T47D (cell line): ENCODE measurements at places on chromosomes 11 and 22.

DNA sequence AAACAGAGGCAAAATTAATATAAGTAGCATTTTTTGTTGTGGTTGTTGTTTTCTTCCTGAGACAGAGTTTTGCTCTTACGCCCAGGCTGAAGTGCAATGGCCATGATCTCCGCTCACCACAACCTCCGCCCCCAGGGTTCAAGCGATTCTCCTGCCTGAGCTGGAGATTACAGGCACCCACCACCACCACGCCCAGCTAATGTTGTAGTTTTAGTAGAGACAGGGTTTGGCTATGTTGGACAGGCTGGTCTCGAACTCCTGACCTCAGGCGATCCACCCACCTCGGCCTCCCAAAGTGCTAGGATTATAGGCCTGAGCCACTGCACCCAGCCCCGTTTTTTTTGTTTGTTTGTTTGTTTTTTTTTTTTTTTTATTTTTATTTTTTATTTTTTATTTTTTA lies 64.5 kb downstream of the MCHR1 start:
- DNase-seq = no peak

- no peak for DNase-seq
Measured at GRCh38 chr22:43098356-43098755, 9.2 kb upstream of the TTLL1 start.

- DNase-seq = no peak
Measured at GRCh38 chr11:34970033-34970432, 53.6 kb downstream of the PDHX start.

DNA sequence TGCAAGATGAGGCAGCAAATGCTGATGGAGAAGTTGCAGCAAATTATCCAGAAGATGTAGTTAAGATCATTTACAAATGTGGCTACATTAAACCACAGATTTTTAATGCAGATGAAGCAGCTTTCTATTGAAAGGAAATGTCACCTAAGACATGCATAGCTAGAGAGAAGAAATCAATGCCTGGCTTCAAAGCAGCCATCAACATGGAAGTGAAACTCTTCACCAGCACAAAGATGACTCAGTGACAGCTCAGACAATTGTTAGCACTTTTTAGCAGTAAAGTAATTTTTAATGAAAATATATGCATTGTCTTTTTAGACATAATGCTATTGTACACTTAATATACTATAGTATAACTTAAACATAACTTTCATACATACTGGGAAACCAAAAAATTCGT lies 71.4 kb downstream of the FANCF start:
- no peak for DNase-seq

DNA sequence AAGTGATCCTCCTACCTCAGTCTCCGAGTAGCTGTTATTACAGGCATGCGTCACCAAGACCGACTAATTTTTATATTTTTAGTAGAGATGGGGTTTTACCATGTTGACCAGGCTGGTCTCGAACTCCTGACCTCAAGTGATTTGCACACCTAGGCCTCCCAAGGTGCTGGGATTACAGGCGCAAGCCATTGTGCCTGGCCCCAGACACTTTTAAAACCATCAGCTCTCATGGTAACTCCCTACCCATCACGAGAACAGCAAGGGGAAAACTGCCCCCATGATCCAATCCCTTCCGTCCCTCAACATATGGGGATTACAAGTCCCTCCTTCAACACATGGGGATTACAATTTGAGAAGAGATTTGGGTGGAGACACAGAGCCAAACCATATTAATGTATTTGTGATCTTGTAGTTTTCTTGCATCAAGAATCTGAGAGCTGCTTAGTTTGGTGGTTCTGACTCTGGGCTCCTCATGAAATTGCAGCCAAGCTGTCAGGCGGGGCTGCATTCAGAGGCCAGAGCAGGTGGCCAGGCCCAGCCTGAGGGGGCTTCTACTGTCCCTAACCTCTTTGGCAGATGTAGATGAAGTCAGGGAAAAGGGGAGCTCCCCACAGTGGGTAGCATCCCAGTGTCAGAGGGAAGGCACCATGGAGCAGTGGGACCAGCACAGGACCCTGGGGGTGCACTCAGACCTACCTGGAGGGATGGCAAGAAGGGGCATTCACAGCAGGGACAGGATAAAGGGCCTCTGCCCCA lies 31.2 kb upstream of the PRAME start:
- no peak for DNase-seq

- DNase-seq = peak; percentile 24
Measured at GRCh38 chr11:22193348-22194051, 615 bp downstream of the ANO5 start.

GRCh38 chr11:95142431-95142830 lies 52.8 kb downstream of the ENDOD1 start:
- DNase-seq = no peak

DNA sequence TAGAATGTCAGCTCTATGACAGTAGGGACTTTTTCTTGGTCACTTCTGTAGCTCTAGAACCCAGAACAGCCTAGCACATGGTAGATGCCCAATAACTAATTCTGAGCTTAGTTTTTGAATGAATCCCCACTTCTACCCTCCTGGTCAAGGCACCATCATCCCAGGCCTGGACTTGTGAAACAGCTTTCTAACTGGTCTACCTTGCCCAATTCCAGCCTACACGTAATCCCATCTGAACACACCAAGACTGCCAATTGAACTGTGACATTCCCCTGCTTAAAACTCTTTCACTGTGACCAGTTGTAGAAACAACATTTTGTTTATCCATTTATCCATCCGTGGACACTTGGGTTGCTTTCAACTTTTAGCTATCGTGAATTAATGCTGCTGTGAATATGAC lies 6.1 kb upstream of the FOLR3 start:
- DNase-seq = no peak

- no peak for DNase-seq
Measured at GRCh38 chr11:122105044-122105758, 10.8 kb downstream of the BLID start.

- DNase-seq = no peak
Measured at GRCh38 chr11:20559523-20560300, 39.7 kb upstream of the SLC6A5 start.

DNA sequence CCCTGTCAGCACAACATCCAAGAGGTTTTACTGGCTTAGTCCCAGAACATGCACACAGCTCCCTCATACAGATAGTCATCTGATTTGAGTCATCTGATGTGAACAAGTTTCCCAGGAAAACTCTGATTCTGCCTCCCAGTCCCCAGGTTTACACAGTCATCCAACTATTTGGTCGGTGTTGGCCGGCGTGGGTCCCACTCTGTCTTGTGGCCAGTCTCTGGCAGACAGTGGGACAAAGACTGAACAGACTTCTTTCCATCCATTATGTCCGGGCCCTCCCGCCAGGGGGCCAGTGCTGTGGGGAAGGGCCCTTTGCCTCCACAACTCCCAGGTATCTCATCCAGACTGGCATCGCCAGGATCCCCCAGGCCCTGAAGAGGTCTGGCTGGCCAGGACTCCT lies 60.0 kb downstream of the BTG4 start:
- no peak for DNase-seq

GRCh38 chr11:107927559-107927958 lies 689 bp upstream of the RAB39A start:
- DNase-seq = no peak

DNA sequence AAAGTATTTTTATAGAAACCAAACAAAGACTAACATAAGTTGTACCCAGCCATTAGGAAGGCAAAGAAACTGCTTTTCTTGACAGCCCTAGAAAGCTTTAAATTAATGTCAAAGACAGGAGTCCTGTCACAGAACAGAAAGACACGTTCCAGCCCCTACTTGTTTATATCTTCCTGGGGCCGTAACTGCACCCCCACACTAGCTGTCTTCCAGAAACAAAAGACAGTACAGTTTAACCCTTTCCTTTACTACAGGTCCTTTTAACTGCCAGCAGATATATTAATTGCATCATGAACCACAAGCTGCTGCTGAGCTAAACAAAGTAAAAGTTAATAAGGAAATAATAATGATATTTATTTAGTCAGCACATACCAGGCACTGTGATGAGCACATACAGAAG lies 20.3 kb upstream of the CFAP300 start:
- DNase-seq = no peak

GRCh38 chr11:115944596-115944995 lies 440.4 kb upstream of the CADM1 start:
- DNase-seq = no peak

GRCh38 chr11:107563702-107564101 lies 1.8 kb downstream of the ALKBH8 start:
- DNase-seq = no peak

GRCh38 chr11:19822531-19822930 lies 109.9 kb downstream of the NAV2 start:
- DNase-seq = no peak

DNA sequence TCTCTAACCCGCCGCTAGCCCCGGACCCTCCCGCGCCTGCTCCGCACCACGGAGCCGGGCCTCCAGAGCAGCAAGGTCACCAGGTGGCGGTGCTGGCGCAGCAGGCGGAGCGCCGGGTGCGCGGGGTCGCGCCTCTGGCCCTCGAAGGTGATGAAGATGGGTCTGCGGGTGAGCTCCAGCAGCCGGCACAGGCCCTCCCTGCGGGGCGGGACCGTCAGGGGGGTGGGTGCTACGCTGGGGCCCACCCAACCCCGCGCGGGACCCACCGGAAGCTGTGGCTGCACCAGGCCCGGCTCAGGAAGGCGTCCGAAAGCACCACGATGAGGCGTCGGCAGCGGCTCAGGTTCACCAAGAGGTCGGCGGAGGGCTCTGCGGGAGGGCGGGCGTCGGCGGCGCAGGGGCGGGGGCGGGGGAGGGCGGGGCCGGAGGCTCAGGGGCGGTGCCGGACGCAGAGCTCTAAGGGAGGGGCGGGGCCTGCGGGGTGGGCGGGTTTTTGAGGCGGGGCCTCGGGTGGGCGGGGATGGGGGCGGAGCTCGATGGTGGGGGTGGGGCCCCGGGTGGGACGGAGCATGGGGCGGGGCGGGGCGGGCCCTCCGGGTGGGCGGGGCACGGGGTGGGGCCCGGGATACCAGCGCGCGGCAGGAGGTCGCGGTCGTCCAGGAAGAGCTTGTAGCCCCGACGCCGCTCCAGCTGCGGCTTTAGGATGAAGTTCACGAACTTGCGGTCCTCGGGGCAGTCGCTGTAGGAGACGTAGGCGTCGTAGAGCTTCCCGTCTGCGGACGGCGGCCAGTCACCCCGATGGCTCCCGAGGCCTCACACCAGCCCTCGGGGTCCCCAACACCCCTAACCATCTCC lies 7.8 kb downstream of the SIGIRR start:
- peak; percentile 81 for DNase-seq

GRCh38 chr11:86063536-86063935 lies 5.3 kb downstream of the PICALM start:
- DNase-seq = no peak

DNA sequence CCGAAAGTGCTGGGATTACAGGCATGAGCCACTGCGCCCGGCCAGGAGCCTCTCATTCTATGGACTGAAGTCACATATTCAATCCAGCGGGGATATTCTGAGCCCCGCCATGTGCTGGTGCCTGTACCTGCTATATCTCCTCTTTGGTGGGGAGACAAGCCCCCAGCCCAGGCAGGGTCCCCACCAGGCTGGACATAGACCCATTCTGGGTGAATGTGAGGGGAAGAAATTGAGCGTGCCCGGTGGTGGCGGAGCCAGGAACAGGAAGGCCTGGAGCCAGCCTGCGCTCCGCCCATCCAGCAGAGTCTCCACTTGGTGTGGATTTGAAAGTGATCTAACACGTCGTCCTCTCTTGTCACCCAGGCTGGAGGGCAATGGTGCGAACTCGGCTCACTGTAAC lies 38.0 kb upstream of the CSNK1E start:
- DNase-seq = no peak

GRCh38 chr11:62922189-62922589 lies 1.0 kb upstream of the CHRM1 start:
- DNase-seq = no peak

DNA sequence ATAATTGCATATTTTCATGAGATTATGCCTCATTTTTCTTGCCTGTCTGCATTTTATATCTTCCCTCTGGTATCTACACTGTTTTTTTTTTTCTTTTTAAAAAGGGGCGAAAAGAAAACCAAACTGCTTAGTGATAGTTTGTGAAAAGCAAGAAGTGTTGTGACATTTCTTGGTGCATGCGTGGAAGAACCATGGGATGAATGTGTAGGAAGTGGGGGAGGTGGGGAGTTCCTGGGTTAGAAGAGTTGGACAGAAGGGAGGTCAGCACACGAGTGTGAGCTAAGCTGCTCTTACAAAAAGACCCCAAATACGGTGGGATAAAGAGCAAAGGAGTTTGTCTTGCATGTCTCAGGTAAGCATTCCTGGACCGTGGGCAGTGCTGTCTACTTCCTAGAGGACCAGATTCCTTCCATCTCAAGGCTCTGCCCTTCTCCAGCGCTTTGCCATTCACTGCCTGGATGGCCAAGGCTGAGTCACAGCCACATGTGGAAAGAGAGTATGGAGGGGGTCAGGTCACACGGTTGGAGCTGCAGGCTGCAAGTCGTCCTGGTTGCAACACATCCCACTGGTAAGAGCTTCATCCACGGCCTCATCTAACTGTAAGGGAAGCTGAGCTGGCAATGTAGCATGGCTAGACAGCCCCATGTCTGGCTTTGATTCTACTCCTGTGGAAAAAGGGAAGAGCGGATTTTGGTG lies 300.6 kb downstream of the DDX10 start:
- DNase-seq = no peak

GRCh38 chr22:36355894-36356293 lies 31.9 kb downstream of the MYH9 start:
- DNase-seq = no peak

- DNase-seq = no peak
Measured at GRCh38 chr11:117908959-117909610, 20.1 kb downstream of the TMPRSS13 start.

GRCh38 chr22:26524870-26525269 lies 12.6 kb upstream of the TFIP11 start:
- DNase-seq = no peak

GRCh38 chr11:123314972-123315371 lies 115.1 kb upstream of the GRAMD1B start:
- no peak for DNase-seq

GRCh38 chr11:19975414-19975990 lies 184.8 kb downstream of the DBX1 start:
- no peak for DNase-seq

- DNase-seq = no peak
Measured at GRCh38 chr11:1929621-1930461, 10.3 kb downstream of the TNNT3 start.

DNA sequence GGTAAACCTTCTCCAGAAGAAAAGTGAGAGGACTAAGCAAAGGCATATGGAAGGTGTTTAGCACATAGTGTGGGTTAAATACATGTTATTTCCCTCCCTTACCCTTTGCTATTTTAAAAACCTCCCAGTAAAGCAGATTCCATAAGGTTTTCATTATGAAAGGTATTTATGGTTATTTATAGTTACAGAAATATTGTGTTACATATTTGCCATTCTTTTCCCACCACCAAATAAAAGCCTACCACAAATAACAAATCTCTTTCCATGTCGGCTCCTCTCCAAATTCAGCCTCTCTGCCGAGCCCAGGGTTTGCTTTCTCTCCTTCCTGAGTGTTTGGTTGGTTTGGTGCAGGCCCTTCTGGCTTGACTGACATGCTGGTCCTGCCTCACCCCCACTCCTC lies 64.4 kb downstream of the INSC start:
- no peak for DNase-seq

GRCh38 chr11:86722006-86722405 lies 49.6 kb upstream of the ME3 start:
- DNase-seq = no peak
